ENCODE measurements at places on chromosomes 7 and 10.
A peak's percentile ranks its signal among the peaks of the same experiment; 100 is the strongest.

DNA sequence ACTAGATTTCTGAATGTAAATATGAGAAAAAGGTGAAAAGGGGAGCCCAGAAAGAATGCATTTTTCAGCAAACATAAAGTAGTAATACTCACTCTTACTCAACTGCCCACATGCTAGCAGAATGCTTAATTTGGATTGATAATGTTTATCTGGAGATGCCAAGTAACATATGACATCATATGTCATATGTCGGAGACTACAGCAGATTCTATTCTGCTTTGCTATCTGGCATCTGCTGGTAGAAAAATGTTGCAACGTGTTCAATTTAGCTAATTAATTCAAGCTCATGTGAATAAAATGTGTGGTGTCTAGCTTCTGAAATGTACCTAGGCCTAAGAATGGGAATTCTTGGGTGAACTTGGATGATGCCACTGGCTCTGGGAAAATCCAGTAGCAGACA lies 4.5 kb downstream of the BBIP1 start:
- DNase-seq, result no peak

GRCh38 chr10:132774902-132775863 lies 10.8 kb downstream of the NKX6-2 start:
- DNase-seq, result no peak

DNA sequence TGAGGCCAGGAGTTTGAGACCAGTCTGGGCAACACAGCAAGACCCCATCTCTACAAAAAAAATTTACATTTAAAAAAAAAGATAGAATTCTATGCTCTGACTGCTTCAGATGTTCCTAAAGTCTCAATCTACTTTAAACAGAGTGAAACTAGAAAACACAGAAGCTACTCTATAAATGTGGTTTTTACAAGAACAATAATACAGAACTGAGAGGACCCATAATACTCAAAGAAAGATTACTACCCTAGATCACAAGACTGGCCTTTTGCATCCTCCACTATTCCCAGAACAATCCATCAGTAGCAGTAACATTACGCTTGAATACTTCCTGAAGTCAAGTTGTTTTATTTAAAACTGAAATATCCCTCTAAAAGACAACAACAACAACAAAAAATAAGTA lies 119.4 kb downstream of the ZFAND4 start:
- no peak for DNase-seq

DNA sequence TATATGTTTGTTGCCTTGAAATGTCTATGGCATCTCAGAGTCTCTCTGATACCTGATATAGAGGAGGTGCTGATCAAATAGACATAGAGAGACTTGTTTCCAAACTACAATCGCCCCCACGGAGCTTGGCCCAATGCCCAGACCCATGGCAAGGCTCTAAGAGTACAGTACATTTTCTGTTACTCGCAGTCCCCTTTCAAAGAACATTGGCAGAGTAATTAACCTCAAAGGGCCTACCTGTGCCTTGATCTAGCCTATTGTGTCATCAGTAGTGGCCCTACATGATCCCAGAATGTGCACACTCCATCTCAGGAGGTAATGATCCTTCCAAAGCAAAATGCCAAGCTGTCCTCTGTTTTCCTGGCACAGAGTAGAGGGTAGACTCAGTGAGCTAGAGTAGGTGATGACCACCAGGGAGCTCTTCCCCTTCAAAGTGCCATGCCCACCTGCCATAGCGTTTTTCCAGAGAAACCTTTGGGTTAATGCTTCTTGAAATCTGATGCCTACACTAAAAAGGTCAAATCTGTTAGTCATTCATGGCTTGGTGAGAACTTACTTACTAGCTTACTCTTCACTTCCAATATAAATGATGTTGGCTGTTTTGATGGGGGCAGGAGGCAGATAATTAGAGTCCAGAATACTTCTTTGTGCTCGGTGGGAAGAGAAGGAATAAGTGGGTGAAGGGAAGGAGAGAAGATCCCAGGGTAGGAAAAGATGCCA lies 41.2 kb upstream of the ACSL5 start:
- DNase-seq, result no peak

- no peak for DNase-seq
Observed at GRCh38 chr10:32786968-32787367, 171.1 kb downstream of the ITGB1 start.

DNA sequence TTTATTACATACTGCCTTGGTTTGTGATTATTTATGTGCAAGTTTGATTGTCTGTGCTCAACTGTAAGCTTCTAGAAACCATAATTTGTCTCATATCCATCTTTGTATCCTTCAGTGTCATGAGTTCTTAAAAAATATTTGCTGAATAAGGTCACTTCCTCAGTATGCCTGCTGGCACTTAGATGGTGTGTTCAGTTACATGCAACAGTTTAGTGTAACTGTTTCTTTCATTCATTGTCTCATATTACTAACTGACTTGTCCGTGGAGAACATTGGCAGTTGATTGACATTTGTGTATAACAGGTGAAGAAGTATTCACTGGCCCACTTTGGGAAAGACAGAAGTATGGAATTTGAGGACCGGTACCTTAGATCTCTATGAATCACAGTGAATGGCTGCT lies 236.9 kb downstream of the PRKG1 start:
- no peak for DNase-seq

DNA sequence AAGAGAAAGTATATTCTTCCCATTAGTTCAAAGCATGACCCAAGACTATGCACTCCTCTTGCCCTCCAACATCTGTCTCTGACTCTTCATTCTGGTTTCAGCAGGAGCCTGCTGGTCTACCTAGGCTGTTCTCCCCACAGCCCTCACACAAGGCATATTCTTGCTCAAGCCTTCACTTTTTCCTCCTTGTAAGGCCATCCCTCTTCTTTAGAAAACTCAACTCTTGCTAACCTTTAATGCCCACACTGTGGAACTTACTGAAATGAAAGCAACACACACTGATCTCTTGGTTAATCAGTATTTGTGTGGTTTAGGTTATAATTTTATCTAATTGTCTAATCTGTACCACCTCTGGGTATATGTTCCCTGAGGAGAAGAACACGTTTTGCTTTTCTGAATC lies 75.8 kb downstream of the PRKCQ start:
- DNase-seq, result no peak

GRCh38 chr10:80203835-80204676 lies 1.3 kb downstream of the ANXA11 start:
- DNase-seq, result no peak

- no peak for DNase-seq
Observed at GRCh38 chr7:3955026-3955425, 654.0 kb downstream of the SDK1 start.

DNA sequence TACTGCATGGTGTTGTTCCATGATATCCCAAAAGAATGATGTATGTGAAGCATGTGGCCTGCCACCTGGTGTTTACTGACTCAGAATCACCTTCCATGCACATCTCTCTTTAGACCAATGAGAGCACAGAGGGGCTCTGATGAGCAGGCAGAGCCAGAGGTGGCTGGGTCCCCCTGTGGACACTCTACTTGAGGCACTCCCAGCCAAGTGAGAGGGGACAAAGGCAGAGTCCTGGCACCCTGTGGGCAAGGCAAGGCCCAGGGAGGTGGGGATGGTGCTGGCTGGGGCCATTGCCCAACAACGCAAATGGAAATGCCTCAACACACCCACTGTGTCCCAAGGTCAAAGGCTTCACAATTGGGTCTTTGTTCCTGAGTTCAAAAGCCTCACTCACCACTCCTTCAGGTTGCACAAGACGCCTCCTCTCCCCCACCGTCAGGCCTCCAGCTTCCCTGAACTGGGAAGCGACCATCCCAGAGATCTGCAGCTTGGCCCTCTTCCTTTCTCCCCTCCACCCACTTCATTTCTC lies 164.6 kb downstream of the NEURL1 start:
- no peak for DNase-seq

GRCh38 chr10:32963096-32963495 lies 5.1 kb upstream of the ITGB1 start:
- no peak for DNase-seq

GRCh38 chr7:27182285-27182841 lies 2.7 kb downstream of the HOXA11 start:
- DNase-seq, result no peak

DNA sequence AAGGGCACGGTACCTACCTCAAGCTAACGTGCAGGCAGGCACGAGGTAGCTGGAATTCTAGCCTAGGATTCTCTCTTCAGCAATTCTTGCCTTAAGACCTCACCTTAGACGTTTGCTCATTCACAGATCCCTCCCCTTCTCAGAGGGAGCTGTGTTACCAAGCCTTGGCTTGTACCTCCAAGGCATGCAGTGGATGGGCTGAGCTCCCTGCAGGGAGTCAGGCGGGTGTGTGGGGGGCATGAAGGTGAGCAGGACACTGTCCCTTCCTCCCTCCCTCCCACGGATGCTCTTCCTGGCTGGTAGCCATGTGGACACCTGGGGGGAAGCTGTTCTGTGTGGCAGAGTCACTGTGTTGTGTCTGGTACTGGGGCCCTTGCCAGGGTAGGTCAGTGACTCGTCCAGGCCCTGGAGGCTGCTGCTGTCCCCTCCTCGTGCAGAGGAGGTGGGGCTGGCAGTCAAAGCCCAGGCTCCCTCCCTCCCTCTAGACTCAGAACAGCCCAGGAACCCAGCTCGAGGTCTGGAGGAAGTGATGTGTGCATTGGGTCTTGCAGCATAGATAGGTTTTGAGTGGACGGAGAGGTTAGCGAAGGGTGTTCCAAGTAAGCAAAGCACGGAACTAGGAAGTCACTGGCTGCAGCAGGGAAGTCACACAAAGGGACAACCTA lies 222.2 kb upstream of the SH2B2 start:
- peak; percentile 73 for DNase-seq

DNA sequence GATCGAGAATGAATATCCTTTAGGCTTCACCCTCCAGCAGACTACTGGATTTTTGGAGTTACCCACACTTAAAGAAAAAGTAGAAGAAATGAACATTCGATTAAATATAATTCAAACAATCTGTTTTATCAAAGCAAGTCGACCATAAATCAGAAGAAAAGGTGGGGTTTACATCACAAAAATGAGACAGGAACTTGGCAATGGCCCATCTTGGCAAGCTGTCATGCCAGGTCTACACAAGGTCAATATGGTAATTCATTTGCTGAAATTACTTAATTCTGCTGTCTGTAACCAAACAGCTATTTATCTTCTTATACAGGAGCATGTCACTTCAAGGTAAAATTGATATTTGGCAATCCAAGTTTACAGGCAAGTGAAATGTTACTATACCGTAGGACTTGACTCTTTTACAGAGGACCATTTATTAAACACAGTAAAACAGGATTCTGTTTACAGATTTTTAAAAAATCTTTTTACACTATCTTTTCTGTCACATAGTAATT lies 640.6 kb upstream of the NRP1 start:
- peak; percentile 22 for DNase-seq

- no peak for DNase-seq
Observed at GRCh38 chr10:94344522-94345122, 18.1 kb downstream of the NOC3L start.

- no peak for DNase-seq
Observed at GRCh38 chr7:117145333-117145732, 177.5 kb downstream of the WNT2 start.

- DNase-seq, result no peak
Observed at GRCh38 chr10:3468919-3469638, 296.5 kb upstream of the PITRM1 start.

DNA sequence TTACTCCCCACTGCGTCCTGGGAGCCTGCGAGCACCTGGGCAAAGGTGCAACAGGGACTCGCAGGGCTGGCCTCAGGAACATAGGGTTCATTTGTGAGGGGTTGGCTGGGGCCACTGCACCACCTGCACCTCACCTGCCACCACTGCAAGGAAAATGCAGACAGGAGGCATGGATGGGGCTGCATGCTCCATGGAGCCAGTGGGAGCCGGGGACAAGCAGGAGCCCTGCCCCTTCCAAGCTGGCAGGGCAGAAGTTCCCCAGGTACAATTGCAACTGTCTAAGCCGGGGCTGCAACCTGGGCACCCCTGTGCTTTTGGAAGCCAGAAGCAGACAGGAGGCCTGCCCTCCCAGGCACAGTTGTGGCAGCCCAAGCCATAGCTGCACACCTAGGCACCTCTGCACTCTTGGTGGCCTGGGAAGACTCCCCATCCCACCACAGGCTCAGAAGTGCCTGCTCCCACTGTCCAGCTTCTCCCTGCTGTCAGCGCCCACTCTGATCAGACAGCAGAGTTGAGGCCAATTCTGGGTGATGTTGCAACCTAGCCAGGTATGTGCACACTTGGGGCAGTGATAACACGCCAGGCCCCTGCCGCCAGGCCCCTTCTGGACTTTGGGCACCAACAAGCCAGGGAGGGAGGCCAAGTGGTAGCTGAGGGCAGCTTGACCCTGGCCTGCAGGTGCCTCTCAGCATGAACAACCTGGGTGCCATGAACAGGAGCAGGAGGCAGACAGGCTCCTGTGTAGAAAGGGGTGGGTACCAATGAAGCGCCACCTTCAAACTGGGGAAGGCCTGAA lies 58.2 kb downstream of the TMEM106B start:
- DNase-seq, result no peak

All from BE2C (cell line).